Lung (tissue), 17 donors: ENCODE measurements at places on chromosomes 4 and X. TPM values are rescaled to one million over a fixed set of nuclear protein-coding genes. Genes with fewer than 3 reads are reported as not detected.

The DCAF12L2 gene
- polyA plus RNA-seq, result not detected

- H3K27me3 ChIP-seq, result peaks cover 7% of the 10 kb centered on the region
- no peaks in the 10 kb centered on the region for H3K36me3 ChIP-seq
- no peak overlapping the region for H3K27ac ChIP-seq
- peaks cover 8% of the 10 kb centered on the region for H3K4me1 ChIP-seq
- DNase-seq, result peak; percentile 64
- peak overlapping the region; percentile 29 for H3K4me3 ChIP-seq
Observed at GRCh38 chr4:52751487-52751911, 274 bp upstream of the ERVMER34-1 start.

DNA sequence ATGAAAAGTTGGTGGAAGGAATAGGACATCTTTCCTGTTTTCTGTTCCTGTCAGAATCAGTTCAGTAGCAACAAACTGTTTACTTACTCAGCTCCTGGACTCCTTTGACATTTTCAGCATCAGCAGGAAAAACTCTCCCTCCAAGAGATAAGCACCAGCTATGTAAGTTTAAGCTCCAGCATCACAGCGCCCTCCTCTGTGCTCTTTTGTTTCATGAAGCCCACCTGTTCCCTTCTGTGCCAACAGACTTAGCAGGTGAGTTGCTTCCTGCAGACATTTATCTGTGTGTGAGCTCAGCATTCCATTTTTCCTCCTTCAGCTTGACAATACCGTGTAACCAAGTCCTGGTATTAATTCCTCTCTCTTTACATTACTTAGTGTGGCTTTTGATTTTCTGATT, 644.1 kb upstream of the AGA start:
- H3K36me3 ChIP-seq, result no peaks in the 10 kb centered on the region
- no peak overlapping the region for H3K27ac ChIP-seq
- DNase-seq, result no peak

DNA sequence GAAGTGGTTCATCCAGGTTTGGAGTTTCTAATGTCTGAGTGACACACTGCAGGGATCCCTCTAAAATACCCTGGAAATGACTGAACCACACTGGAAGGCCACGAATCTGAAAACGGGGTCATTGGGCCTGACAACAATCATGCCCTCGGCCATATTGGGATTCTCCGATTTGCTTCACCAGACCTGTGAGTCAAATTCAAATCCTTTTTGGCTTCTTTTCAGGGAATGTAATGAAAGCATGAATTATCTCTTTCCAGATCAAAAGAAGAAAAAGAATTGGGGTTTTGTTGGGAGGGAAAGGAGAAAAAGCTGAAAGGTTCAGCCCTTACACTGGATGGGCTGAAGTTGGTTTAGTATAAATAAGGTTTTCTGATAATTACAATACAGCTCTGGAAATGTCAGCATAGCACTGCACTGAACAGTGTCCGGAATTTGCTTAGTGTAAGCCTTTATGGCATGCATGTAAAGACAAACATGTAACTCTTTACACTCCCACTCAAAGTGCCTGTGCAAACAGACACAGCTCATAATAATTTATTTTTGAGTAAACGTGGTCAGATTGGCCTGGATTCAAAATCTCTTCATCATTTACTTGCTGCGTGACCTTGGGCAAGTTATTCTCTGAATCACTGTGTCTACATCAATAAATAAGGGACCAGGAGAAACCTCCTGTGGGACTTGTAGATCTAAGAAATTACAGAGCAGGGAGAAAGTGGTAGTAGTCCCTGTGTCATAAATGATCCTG, 21.4 kb downstream of the CT47C1 start:
- no peaks in the 10 kb centered on the region for H3K4me1 ChIP-seq
- DNase-seq, result peak; percentile 12
- H3K4me3 ChIP-seq, result no peak overlapping the region
- H3K27me3 ChIP-seq, result no peaks in the 10 kb centered on the region
- no peaks in the 10 kb centered on the region for H3K36me3 ChIP-seq

- no peaks in the 10 kb centered on the region for H3K4me1 ChIP-seq
- no peak overlapping the region for H3K27ac ChIP-seq
- no peak overlapping the region for H3K4me3 ChIP-seq
- no peaks in the 10 kb centered on the region for H3K36me3 ChIP-seq
- DNase-seq, result no peak
Observed at GRCh38 chrX:10501611-10502010, 118.8 kb downstream of the MID1 start.

The ARHGEF38 gene
- polyA plus RNA-seq, result 2.0 TPM

The PNMA6F gene
- not detected for polyA plus RNA-seq

- DNase-seq, result no peak
- H3K27ac ChIP-seq, result peak overlapping the region; percentile 90
- H3K36me3 ChIP-seq, result no peaks in the 10 kb centered on the region
- peaks cover 2% of the 10 kb centered on the region for H3K27me3 ChIP-seq
Observed at GRCh38 chrX:18985186-18985435, 1.2 kb upstream of the PHKA2 start.

DNA sequence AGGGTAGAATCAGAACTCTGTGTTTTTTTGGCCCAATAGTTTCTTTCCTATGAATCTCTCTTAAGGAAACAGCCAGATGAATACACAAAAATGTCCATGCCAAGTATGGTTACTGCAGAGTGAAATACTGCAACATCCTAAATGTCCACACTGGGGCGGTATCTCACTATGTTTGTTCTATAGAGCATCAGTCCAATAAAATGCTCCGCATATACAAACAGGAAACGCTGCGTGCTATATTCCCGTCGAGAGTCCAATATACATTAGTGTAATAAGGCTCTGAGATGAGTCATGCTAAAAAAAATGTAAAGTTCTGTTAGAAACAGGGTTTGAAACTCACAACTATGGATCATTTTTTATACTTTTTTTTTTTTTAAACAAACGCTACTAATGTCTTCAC, 72.9 kb upstream of the ENOX2 start:
- H3K4me3 ChIP-seq, result no peak overlapping the region
- no peak overlapping the region for H3K27ac ChIP-seq
- peak; percentile 85 for DNase-seq
- no peaks in the 10 kb centered on the region for H3K4me1 ChIP-seq

The ZAR1 gene
- 0.22 TPM for polyA plus RNA-seq

DNA sequence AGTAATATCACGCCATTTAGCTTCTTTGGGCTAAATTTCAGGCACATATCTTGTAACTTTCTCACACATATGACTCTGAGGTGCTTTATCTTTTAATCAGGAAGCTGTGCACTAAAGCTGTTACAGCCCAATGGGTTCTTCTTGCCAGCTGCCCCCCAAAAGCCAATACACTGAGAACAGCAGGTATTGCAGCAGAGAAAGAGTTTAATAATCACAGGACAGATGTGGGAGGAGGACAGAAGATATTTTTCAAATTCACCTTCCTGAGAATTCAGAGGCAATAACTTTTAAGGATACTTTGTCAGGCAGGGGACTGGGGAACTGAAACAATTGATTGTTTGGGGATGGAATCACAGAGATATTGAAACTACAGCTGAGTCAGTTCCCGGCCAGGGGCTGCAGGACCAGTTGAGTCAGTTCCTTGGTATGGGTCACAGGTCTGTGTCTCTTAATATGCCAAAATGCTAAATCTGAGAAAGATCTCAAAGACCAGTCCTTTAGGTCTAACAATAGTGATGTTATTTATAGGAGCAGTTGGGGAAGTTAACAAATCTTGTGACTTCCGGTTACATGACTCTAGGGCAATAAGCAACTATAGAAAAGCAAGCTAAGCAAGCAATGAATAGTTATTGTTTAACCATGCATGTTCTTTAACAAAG, 28.1 kb downstream of the DDIT4L start:
- H3K4me3 ChIP-seq, result no peak overlapping the region
- no peaks in the 10 kb centered on the region for H3K4me1 ChIP-seq

The NPNT gene
- 140 TPM for polyA plus RNA-seq

The SLC25A6 gene
- polyA plus RNA-seq, result 422 TPM

GRCh38 chr4:165928601-165929000, 55.6 kb downstream of the TLL1 start:
- H3K36me3 ChIP-seq, result no peaks in the 10 kb centered on the region
- no peak for DNase-seq
- H3K27ac ChIP-seq, result no peak overlapping the region
- no peak overlapping the region for H3K4me3 ChIP-seq
- no peaks in the 10 kb centered on the region for H3K27me3 ChIP-seq

- DNase-seq, result no peak
- no peak overlapping the region for H3K4me3 ChIP-seq
- peaks cover 3% of the 10 kb centered on the region for H3K27me3 ChIP-seq
- no peaks in the 10 kb centered on the region for H3K4me1 ChIP-seq
- no peaks in the 10 kb centered on the region for H3K36me3 ChIP-seq
Observed at GRCh38 chrX:9352243-9352642, 112.6 kb upstream of the TBL1X start.

- H3K27ac ChIP-seq, result no peak overlapping the region
- H3K4me3 ChIP-seq, result no peak overlapping the region
- H3K36me3 ChIP-seq, result no peaks in the 10 kb centered on the region
- DNase-seq, result no peak
- H3K27me3 ChIP-seq, result no peaks in the 10 kb centered on the region
Observed at GRCh38 chr4:175871774-175872405, 59.8 kb upstream of the GPM6A start.

DNA sequence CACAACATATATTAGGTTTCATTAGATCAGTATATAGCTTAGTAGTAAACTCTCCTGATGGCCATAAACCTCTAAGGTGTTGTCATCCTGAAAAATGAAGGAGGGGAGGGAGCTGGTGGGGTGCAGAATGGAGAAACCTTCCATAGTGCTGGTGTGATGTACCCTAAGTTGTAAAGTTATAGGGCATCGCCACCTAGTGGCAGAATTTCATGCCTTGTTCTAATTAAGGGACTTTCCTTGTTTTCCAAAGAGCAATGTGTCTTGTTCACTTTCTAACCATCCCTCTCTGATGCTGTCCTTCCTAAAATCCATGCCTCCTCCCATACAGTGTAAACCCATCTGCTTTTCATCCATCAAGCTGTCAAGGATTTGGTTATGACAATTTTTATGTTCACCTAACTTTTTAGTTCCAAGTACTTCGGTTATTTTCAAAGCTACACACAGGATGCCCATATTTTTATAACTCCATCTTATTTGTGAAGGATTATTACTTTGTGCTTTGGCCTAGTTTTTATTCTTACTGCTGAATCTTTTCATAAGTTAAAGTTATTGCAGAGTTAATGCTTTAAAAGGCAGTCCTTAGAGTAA, 4.5 kb downstream of the NBDY start:
- no peak overlapping the region for H3K4me3 ChIP-seq
- peak; percentile 48 for DNase-seq
- H3K27me3 ChIP-seq, result peaks cover 25% of the 10 kb centered on the region
- H3K27ac ChIP-seq, result no peak overlapping the region
- no peaks in the 10 kb centered on the region for H3K4me1 ChIP-seq
